Inflammatory macrophage treated with lipopolysaccharide for 4 hours (primary cell): ENCODE measurements at places on chromosomes 1 and 21.

GRCh38 chr21:32977216-32977615 lies 48.5 kb upstream of the OLIG2 start:
- no peak for DNase-seq

GRCh38 chr1:229155472-229155871 lies 115.4 kb upstream of the RAB4A start:
- peak; percentile 75 for DNase-seq

GRCh38 chr1:24486331-24487065 lies 16.1 kb upstream of the RCAN3 start:
- DNase-seq = no peak

- no peak for DNase-seq
Measured at GRCh38 chr1:36287595-36287994, 18.6 kb upstream of the SH3D21 start.

GRCh38 chr1:246588159-246588721 lies 22.0 kb downstream of the CNST start:
- DNase-seq = peak; percentile 58

DNA sequence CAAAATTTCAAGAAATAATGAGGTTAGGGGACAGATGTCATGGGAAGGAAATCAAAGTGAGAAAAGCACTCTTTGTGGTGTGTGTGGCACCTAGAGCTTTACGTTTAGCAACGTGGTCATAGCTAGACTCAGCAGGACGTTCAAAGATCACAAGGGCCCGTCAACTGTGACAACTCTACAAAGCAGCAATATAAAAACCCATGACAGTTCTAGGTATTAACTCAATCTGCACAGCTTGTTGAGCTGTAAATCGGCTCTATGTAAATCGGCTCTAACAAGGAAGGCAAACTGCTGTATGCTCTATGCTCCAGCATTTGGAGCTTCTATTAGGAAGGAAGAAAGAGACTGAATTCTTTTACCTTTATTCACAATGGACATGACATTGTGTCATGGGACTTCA lies 64.8 kb downstream of the TP53BP2 start:
- DNase-seq = no peak

DNA sequence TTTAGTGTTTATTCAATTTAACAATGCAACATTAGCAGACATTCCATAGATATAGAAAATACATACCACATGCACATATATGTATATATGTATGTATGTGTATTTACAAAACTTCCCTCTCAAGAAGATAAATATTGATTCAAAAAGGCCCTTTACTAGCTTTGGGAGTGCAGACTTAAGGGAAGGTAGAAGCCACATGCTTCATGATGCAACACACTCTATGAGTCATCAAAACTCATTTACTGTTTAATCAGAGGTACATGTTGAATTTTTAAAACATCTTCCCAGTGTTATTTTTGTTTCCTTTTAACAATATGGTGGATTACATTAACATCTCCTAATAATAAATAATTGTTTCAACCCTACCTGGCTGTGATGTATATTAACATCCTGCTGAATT lies 61.4 kb upstream of the KIRREL1 start:
- DNase-seq = peak; percentile 59

GRCh38 chr21:34200288-34200905 lies 127.0 kb downstream of the MRPS6 start:
- peak; percentile 90 for DNase-seq

DNA sequence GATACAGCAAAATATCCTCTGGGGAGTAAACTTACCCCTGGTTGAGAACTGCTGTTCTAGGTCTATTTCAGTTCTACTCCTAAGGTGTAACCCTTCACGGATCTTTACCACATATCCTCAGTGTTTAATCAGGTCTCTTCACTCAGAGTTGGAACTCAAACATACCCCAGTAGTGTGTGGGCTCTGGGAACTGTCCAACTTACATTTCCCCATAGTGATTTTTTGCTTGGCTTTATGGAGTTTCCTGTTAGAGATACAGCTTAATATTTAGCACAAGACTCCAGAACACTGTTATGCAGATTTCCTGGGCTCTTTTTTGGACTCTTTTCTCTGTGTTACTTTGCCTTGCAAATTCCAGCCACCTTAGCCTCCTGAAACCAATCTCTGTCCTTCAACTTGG lies 26.7 kb upstream of the LIN9 start:
- no peak for DNase-seq

- no peak for DNase-seq
Measured at GRCh38 chr1:30642391-30643120, 80.8 kb downstream of the MATN1 start.

- no peak for DNase-seq
Measured at GRCh38 chr1:84164567-84165021, 20.5 kb downstream of the PRKACB start.

DNA sequence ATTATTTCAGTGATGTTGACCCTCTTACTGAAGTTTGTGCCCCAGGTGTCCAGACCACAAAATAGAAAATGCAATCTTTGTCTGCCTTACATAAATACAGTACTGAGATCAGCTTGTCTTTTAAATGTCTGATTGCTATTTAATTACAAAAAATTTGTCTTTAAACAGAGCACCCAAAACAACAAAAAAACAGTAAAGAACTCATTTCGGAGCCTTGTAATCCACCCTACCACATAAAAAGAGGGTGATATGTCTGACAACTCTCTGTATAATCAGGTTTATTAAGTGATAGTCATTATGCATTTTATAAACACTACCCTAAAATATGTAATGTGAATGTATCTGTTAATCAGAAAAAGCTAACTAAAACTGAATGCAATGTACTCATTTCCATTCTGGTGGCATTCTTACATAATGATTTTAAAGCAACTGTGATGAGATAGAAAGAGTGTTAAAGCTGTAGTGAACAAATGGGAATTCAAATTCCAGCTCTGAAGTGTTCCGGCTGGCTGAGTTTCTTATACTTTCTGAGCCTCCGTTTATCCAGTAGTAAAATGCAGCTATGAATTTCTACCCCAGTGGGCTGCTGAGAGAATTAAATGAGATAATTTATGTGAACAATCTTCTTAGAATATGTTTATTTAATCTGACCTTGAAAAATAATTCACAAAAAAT lies 486.6 kb downstream of the USP25 start:
- DNase-seq = no peak

DNA sequence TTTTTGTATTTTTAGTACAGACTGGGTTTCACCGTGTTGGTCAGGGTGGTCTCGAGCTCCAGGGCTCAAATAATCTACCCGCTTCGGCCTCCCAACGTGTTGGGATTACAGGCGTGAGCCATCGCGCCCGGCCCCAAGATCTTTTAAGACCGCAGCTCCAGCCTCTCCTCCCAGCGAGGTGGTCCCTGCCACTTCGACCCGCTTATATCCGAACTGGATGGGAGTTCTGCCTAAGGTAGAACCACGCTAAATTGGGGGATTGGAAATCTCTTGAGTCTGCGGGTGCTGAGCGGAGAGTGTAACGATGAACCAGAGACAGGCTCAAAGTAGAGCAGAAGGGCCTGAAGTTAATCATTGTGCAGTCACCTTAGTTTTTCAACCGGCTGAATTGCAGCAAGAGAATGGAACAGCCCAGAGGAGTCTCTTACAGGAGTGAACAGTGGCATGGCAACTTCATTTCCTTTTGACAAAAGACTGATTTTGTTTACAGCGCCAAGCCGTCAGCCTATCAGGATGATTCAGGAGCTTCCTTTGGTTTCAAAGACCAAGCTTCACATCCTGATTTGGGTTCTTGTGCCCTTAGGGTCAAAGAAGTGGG lies 726 bp upstream of the CYB5R1 start:
- peak; percentile 68 for DNase-seq

DNA sequence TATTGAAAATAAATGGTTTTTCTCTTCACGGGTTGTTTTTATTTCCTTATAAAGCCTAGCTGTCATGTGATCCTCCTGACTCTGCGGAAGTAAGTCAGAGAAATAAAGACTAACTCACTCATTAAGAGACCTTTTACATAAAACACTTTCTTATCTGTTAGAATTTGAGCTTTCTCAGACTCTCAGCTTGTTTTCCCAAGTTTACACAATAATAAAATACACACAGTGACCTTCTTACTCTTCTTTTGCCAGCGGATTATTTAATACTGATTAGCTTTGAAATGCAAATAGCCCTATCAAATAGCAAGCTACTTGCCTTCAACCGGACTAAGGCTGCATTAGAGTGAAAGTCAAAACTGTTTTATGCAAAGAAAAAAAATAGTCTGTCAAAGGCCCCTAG lies 45.5 kb upstream of the CXADR start:
- no peak for DNase-seq

GRCh38 chr1:166836733-166837132 lies 2.5 kb upstream of the POGK start:
- DNase-seq = no peak

GRCh38 chr1:36198641-36199040 lies 25.6 kb upstream of the THRAP3 start:
- no peak for DNase-seq

DNA sequence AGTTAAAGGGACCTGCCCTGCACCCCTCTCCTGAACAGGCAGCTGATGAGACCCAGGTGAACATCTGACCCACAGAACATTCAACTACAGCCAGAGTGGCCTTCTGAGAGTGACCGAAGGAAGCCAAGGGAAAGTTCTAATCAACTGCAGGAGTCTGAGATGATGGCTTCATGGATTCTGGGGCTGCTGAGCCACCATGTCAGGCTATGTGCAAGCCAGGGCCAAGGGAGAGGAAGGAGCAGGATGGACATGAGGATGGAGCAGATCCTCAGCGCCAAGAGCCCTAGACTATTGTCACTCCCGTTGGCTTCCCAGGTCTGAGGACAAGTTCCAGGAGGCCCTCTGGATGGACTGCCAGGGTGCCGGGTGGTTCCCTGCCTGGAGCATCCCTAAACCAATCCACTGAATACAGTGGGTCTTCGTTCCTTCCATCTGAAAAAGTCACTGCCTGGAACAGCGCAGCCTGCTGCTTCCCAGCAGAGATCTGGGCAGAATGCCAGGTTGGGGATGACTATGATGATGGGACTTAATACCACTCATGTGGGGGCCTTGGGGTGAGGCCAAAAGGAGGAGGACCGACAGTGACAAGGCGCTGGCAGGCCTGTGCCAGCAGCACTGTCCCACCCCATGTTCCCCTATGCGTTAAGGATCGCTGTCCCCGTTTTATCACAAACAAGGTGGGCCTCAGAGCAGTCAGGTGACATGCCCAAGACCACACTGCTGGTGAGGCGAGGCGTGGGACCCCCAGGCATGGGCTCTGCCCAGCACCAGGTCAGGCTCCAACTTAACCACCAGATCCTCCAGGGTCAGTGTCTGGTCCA lies 19.8 kb downstream of the SPOCD1 start:
- DNase-seq = no peak

DNA sequence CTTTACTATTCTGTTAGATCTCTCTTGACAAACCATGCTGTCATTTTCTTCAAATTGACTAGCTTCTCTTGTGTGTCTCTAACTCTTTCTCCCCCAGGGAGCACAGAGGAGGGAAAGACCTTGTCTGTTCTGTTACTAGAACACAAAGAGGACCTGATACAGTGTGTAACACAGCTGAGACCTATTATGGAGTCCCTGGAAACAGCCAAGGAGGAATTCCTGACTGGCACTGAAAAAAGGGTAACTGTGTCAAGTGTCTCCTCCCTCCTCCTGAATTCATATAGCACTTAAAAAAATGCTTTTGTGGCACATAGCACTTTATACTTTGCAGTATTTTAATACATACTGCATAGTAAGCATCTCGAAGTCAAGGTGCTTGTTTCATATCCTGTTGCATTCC lies 50.6 kb downstream of the ZBTB40 start:
- DNase-seq = no peak

GRCh38 chr1:225480825-225481434 lies 53.1 kb upstream of the LBR start:
- no peak for DNase-seq

DNA sequence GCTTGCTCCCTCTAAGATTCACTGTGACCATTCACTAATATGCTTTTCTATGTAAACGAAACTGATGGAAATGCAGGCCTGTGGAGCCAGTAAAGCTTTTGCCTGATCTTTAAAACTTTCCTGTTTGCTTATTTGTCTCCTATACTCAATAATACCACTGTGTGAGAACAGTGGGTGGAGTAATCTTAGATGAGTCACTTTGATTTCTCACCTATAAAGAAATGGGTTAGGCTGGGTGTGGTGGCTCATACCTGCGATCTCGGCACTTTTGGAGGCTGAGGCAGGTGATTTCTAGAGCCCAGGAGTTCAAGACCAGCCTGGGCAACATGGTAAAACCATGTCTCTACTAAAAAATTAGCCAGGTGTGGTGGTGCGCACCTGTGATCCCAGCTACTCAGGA lies 70.8 kb downstream of the RWDD3 start:
- no peak for DNase-seq

DNA sequence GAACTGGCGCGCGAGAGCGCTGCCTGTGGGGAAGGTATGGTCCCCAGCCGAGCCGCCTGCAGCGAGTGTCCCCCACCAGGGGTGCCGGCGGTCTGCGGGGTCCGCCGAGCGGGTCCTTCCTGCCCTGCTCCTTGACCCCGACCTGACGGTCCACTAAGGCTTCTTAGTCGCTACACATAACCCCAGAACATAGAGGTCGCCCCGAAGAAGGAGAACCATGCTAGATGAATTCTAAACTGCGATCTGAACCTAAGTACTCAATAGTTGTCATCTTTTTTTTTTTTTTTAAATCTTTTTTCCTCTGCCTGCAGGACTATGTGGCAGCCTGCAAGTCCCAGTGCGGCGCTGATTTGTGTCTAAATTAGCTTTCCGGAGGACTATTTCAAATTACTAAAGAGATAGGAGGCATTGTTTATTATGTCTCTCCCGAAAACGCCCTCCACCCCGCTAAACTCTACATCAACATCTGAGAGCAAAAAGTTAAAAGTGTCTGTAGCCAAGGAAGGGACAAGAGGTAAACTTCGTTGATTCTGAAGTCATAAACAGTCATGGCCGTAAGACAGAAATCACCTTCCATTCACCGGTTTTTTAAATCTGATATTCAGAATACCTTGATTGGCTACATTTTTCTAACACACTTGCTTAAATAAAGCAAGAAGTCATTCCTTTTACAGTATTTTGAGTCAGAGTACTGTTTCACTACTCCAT lies 476 bp downstream of the AXDND1 start:
- peak; percentile 12 for DNase-seq

DNA sequence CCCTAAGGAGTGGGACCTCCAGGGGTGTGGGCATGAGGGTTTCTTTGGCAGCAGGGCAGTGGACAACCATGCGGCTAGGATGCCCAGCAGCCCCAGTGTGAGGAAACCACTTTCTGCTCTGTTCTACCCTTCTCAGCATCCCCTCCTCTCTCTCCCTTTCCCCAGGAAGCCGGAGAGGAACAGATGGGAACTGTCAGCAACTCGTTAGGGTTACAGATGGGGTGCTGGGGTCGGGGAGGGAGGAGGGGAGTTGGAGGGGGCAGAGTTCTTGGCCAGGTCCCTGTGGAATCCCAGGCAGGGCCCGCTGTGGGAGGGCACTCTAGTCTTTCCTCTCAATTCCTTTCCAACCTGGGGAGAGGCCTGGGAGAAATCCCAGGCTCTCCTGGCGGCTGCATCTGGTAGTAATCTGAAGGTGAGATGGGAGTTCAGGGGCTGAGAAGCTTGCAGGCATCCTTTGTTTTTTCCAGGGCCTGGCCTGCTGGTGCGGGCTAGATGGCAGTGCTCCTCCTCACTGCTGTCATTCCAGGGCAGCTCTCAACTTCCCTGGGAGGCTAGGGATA lies 93.9 kb upstream of the CSF3R start:
- no peak for DNase-seq
